ENCODE measurements at places on chromosomes 11 and 22. TPM values are rescaled to one million over a fixed set of nuclear protein-coding genes. Genes with fewer than 3 reads are reported as not detected.
A peak's percentile ranks its signal among the peaks of the same experiment; 100 is the strongest.

RNASEH2C gene
- 92.9 TPM for total RNA-seq

DNA sequence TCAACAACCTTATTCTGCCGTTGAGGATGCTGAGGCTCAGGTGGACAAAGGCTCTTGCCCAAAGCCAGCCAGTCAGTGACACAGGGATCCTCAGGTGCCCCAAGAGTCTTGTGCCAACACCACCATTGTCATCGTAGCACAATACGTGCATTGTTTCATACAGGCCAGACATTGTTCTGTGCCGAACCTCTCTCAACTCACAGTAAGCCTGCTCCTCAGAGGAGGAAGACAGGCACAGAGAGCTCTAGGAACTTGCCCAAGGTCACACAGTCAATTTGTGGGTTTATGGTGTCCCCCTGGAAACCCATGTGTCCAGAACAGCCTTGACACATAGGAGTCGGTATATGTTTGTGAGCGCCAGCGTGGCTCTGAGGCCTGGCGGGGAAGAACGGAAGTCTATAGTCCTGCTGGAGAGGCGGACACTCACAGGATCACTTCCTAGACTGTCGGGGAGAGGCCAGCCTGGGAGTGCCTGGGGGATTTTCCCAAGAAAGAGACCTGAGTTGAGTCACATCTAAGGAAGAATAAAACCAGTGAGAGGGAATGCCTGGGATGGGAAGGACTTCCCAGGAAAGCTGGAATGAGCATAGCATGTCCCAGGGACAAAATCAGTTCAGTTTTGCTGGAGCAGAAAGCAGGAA is 20.2 kb downstream of the LIF start:
- ATAC-seq: no peak

MOGAT2 gene
- not detected for total RNA-seq

DNA sequence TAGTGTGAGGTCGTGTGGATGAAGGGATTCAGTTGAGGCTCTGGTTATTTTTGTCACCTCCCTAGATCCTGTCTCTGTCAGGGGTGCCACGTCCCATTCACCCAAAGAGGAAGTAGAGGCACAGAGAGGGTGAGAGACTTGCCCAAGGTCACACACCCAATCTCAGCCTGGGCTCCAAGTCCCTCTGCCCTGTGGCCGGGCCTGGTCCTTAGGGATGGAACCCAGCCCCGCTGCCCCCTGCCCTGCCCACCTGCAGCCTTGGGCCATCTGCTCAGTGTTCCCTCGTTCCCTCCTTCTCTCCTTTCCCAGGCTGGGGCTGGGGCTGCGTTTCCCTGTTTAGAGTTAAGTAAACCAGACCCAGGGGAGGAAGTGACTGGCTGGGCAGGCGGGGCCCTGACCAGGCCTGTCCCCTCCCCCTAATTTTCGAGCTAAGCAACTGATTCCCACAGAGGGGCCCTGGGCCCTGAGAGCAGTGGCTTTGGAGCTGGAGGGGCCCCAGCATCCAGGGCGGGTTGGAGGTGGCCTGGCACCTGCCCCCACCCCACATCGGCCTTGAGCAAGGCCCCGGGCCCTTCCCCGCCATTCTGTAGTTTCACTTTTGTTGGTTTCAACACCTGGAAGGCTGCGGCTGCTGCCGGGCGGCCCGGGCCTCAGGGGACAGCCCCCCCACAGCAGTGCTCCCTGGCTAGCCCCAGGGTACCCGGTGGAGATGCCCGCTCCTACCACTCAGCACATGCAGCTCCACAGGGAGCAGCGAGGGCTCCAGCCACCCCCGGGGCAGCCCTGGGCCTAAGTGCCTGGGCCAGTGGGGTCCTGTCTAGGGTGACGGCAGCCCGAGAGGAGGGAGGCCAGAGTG is 1.5 kb downstream of the TCIRG1 start:
- peak; percentile 62 for ATAC-seq

GRCh38 chr11:912266-912665 is 1.7 kb upstream of the CHID1 start:
- ATAC-seq: no peak

DEPDC7 gene
- 0.41 TPM for total RNA-seq

MS4A14 gene
- total RNA-seq: not detected

GRCh38 chr22:19942157-19943081 is 801 bp upstream of the TXNRD2 start:
- peak; percentile 35 for ATAC-seq

OR51I1 gene
- not detected for total RNA-seq

RAB30 gene
- total RNA-seq: 8.7 TPM

- ATAC-seq: no peak
These were observed 59.3 kb downstream of the STIM1 start for GRCh38 chr11:3914805-3915204.

DRD4 gene
- 0.48 TPM for total RNA-seq

- ATAC-seq: no peak
These were observed 61.5 kb downstream of the DKK3 start for GRCh38 chr11:11946878-11947277.

DERL3 gene
- 5.0 TPM for total RNA-seq

GP1BB gene
- not detected for total RNA-seq

GRCh38 chr11:37519781-37520180 is 921.7 kb upstream of the RAG2 start:
- ATAC-seq: no peak

RRAS2 gene
- 41.0 TPM for total RNA-seq

DNA sequence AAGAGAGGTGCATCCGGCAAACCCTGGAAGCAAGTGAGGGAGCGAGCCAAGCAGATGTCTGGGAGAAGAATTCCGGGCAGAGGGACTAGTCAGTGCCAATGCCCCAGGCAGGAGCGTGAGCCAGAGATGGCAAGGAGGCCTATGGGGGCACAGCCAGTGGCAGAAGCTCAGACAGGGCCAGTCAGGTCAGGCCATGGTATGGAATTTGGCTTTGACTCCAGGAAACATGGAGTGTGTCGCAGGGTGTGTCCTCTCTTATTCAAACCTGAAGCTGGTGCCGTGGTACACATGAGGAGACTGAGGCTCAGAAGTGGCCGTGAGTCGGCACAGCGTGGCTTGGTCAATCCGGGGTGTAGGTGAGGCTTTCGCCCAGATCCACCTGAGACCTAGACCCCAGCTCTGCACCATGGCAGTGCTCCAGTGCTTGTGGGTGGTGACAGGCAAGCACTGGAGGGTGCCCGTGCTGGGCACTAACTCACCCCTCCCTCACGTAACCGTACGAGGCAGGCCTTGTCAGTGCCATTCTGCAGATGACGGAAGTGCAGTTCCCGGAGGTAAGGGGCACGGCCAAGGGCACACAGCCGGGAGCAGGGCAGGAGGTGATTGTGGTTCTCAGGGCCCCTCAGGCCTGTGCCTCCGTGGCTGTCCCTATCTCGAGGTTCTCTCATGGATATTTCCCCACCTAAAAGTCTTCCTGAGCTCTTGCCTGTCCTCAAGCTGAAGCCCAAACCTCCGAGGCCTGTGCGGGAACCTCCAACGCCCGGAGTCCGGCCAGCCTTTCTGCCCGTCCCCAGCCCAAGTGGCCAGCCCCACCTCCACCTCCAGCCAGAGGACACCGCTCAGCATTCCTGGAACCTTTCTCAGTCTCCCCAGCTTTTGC is 10.6 kb upstream of the SPI1 start:
- no peak for ATAC-seq

TRPC6 gene
- not detected for total RNA-seq

DNA sequence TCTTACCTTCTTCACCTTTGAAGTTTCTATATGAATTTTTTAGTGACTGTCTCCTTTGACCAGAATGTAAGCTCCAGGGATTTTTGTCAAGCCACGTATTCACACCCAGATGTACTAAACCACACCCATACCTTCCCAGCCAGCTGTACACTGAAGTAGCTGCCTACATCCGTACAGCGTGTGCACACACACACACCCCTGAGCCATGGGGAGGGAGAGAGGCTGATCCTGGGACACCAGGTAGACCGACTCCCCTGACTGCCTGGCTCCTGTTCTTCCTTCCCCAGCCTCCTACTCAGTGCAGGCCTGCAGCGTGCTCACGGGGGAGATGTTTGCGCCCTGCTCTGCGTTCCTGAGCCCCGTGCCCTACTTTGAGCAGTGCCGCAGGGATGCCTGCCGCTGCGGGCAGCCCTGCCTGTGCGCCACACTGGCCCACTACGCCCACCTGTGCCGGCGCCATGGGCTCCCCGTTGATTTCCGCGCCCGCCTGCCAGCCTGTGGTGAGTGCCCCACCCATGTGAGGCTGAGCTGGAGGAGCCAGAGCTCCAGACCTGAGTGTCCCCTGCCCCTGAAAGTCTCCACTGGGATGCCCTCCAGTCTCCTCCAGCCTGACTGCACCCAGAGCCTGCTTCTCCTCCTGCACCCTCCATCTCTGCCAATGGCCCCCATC is 25.9 kb downstream of the OTOG start:
- ATAC-seq: no peak

GRCh38 chr11:133776671-133777367 is 68.5 kb downstream of the SPATA19 start:
- no peak for ATAC-seq

RAB1B gene
- 116 TPM for total RNA-seq

DNA sequence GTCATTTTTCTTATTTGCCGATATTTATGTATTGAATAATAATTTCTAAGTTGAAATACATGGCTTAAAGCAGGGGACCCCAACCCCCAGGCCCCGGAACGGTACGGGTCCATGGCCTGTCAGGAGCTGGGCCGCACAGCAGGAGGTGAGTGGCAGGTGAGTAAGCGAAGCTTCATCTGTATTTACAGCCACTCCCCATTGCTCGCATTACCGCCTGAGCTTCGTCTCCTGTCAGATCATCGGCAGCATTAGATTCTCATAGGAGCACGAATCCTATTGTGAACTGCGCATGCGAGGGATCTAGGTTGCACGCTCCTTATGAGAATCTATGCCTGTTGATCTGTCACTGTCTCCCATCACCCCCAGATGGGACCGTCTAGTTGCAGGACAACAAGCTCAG is 4.5 kb downstream of the ZMAT5 start:
- no peak for ATAC-seq

DNA sequence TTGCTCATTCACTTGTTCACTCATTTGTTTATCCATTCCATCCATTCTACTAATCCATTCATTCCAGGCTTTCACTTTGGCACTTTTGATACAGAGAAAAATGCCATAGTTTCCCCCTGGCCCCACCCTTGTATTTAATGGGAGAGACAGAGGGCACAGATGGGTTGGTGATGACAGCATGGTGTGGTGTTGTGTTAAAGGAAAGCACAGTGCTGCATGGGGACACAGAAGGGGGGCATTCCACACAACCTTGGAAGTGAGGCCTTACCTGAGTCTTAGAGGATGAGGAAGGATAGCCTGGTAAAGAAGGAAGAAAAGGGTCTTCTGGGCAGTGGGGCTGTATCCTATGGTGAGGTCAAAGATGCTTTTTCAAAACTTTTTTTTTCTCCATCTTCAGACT is 248.5 kb upstream of the C11orf87 start:
- no peak for ATAC-seq

APBB1 gene
- 46.1 TPM for total RNA-seq

DNA sequence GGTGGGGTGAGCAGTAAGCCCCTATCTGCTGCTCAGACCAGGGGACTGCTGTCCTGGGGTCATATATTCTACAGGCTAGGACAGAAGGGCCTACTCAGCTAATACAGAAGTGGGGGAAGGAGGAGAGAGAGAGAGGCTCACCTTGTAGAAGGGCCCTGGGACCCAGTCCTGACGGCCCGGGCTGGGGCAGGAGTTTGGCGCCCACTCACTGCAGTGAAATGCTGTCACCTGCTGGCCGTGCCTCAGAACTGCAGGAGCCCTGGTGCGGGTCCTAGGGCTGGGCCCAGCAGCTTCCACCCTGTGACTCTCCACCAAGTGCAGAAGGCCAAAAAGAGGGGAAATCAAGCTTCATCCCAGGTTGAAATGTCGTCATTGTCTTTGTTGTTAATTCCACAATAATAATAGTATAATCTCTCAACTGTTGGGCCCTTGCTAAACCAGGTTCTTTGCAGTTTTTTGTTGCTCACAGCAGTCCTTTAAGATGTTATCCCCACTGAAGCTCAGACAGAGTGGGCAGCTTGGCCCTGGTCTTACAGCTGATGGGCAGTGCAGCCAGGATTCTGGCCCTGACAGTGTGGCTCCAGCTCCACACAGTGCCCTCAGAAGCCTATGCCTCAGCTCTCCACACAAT is 29.6 kb downstream of the TRIM29 start:
- ATAC-seq: peak; percentile 72

DLG2 gene
- 1.9 TPM for total RNA-seq

RIC3 gene
- 11.5 TPM for total RNA-seq

DNA sequence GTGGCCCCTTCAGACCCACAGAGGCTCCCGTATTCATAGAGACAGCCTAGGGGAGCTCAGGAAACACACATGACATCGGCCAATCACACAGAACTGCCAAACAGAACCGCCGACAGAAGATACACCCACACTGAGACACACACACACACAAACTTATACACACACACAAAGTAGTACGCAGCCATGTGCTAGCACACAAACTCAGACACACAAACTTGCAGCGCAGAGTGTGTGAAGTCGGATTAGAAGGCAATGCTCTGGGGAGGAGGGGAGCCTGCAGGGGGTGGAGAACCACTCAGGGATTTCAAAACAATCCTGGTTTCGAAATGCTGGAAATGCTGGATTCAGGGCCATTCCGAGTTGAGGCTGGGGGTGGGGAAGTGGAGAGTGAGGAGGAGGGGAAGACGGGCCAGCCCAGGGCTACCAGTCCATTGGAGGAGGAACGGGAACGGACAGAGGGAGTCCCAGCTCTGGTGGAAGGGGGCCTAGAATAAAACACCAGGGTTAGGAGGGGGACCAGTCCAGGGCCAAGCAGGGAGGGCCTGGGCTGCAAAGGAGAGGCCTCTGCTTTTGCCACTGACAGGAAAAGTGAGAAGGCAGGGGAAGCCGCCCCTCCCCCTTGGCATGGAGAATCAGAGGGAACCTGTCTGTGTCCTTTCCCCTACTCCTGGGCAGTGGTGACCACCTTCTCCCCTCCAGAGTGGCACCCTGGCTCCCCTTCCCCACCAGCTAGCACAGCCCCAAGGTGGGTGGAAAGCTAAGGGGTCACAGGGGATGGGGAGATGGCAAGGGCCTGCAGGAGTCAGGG is 4.4 kb downstream of the BCL9L start:
- ATAC-seq: no peak

CNGA4 gene
- 0.24 TPM for total RNA-seq

DNA sequence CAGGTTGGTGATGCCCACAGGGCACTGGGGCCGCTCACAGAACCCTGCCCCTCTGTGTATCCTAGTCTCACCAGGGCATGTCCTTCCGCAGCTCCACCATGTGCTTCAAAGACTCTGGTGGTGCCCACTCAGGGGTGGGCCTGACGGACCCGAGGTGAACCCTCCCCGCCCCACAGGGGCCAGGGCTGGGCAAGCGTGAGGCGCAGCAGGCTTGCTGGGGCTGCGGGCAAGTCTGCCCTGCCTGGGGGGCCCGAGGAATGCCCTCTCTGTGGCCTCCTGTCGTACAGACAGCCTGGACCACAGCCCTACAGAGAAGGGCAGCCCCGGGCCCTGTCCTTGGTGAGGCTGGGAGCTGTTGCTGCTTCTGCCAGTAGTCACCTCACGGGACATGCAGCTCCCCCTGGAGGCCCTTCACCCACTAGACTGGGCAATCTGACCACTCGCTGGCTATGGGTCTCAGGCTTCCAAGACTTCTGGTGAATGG is 40.2 kb downstream of the TBX1 start:
- ATAC-seq: no peak

GRCh38 chr11:113960702-113961330 is 14.1 kb upstream of the HTR3A start:
- ATAC-seq: no peak
